Suprapubic skin (tissue), 4 donors: ENCODE measurements at places on chromosomes 16 and 17.

- no peaks in the 10 kb centered on the region for H3K4me1 ChIP-seq
- H3K4me3 ChIP-seq = no peak overlapping the region
- peaks cover 98% of the 10 kb centered on the region for H3K36me3 ChIP-seq
- H3K27me3 ChIP-seq = no peaks in the 10 kb centered on the region
- no peak for DNase-seq
- no peak overlapping the region for H3K27ac ChIP-seq
Measured at GRCh38 chr17:13001991-13002615, 15.7 kb downstream of the ELAC2 start.

DNA sequence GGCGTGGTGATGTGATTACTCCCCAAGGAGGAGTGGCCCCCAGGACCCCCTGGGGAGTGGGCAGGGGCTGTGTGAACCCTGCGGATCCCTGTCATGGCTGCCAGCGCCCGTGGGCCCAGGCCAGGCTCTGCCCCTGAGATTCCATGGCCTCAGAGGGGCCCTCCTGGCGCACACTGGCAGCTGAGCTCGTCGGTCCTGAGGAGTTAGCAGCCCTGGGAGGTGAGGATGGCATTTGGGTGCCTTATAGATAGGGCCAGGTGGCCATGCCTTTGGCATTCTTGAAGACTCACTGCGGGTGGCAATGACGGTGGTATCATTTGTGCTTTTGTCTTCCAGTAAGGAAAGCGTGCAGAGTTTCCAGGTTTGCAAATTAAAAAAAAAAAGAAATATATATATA is 146.8 kb upstream of the GSE1 start:
- H3K4me1 ChIP-seq = peaks cover 29% of the 10 kb centered on the region
- no peaks in the 10 kb centered on the region for H3K36me3 ChIP-seq
- no peak overlapping the region for H3K4me3 ChIP-seq
- H3K27ac ChIP-seq = no peak overlapping the region
- DNase-seq = no peak

- H3K27me3 ChIP-seq = peaks cover 18% of the 10 kb centered on the region
- H3K4me3 ChIP-seq = no peak overlapping the region
- no peak overlapping the region for H3K27ac ChIP-seq
- peaks cover 42% of the 10 kb centered on the region for H3K4me1 ChIP-seq
- H3K36me3 ChIP-seq = no peaks in the 10 kb centered on the region
- DNase-seq = no peak
Measured at GRCh38 chr16:85238233-85238647, 126.0 kb upstream of the CIBAR2 start.

DNA sequence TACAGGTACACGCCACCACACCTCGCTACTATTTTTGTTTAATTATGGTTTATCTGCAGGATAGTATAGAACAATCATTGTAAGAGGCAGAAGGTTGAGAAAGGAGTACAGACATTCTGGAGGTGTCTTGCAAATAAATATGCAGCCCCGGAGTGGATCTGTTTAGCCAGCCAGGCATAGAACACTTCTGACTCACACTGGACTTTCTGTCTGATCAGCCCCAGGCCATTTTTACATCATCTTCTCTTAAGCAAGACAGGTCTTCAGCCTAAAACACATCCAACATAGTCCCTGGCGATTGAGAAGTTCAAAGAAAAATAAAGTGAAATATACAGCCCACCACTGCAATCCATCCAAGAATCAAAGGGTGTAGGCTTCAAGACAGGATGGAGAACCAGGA is 81.4 kb downstream of the XYLT1 start:
- DNase-seq = no peak
- no peaks in the 10 kb centered on the region for H3K36me3 ChIP-seq
- peaks cover 10% of the 10 kb centered on the region for H3K4me1 ChIP-seq
- H3K27ac ChIP-seq = no peak overlapping the region
- H3K27me3 ChIP-seq = no peaks in the 10 kb centered on the region

DNA sequence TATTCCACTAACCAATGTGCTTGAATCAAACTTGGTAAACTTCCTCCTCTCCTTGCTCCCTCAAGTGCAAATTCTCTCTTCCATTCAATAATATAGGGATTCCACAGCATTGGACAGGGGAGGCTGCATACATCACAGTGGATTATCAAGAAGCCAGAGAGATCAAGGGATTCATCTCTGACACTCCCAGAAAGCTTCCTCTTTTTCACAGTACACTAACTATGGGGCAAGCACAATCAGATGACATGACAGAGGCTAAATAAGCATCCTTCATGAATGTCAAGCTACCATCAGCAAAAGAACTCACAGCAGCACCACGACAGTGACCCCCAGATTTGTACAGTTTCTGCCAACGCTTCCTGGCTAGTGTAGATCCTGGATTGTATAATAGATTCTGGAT is 178.4 kb upstream of the C17orf78 start:
- H3K27me3 ChIP-seq = no peaks in the 10 kb centered on the region
- DNase-seq = no peak
- H3K36me3 ChIP-seq = peaks cover 22% of the 10 kb centered on the region
- no peaks in the 10 kb centered on the region for H3K4me1 ChIP-seq

GRCh38 chr17:43591001-43591400 is 44.9 kb upstream of the ETV4 start:
- no peaks in the 10 kb centered on the region for H3K36me3 ChIP-seq
- DNase-seq = no peak
- no peaks in the 10 kb centered on the region for H3K27me3 ChIP-seq
- peak overlapping the region; percentile 82 for H3K27ac ChIP-seq
- no peak overlapping the region for H3K4me3 ChIP-seq
